Hindlimb muscle (tissue), 1 donor: ENCODE measurements at places on chromosomes 5 and 9. TPM values are rescaled to one million over a fixed set of nuclear protein-coding genes. Genes with fewer than 3 reads are reported as not detected.
A peak's percentile ranks its signal among the peaks of the same experiment; 100 is the strongest.

DNA sequence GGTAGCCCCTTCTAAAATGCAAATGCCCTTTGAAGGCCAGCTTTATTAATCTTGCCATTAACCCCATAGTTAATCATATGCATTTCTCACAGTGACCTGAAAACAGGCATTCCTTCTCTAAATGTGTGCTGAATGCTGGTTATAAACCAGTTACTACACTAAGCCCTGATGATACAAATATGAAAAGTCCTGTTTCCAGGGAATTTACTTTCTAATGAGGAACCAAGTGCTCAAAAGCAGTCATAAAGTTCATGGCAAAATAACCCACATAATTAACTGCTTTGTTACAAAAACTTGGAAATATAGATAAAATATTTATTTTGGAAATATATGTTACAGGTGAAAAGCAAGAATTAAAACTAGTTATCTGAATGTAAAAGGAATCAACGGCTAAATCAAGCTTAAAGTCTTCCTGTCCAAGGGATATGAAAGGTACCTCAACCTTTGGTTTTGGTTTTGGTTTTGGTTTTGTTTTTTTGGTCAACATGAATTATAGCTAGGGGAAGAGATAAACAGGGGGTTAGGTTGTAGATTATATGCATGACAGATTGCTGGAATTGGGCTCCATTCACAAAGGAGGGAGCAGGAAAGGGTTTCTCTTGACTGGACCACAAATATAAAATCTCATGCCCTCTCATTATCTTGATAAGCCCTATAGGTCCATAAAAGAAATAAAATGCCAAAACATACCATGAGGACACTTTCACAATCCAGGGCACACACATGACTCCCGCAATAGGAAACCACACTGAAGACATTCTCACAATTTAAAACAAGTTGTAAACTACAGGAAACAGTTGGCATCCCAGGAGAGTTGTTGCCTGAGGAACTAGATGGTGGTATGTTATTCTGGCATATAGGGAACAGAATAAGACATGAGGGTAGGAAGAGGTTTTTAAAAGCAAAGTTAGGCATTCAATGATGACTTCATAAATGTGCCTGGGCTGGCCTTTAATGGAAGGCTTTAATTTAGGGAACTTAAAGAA, 46.7 kb upstream of the MACIR start:
- no peak for DNase-seq

GRCh38 chr5:180380856-180381255, 27.7 kb upstream of the GFPT2 start:
- peak; percentile 55 for DNase-seq

DNA sequence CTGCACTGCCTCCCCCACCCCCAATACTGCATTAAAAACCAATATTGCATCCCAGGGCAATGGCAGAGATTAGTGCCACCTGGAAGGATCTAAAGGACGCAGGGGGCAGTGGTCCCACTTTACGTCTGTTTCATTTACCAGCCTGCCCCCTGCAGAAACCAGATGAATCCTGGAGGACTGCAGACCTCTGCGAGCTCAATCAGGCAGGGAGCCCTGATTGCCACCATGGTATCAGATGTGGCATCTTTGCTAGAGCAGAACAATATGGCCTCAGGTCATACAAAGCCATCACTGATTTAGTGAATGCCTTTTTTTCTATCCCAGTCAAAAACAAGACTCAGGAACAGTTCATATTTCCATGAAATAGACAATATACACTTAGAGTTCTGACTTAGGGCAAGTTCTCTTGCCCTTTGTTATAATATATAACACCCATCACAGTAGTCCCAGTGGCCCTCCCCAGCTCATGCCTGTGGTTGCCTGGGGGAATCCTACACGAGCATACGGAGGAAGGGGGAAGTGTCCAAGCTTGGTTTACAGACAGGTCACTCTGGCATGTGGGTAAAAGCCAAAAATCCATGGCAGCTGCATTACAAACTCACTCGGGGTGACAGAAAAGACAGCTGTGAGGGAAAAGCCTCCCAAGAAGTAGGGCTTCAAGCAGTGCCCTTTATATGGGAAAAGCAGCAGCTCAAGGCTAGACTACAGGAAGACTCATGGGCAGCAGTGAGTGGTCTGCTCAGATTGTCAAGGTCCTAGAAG, 85.1 kb downstream of the MED27 start:
- no peak for DNase-seq

DNA sequence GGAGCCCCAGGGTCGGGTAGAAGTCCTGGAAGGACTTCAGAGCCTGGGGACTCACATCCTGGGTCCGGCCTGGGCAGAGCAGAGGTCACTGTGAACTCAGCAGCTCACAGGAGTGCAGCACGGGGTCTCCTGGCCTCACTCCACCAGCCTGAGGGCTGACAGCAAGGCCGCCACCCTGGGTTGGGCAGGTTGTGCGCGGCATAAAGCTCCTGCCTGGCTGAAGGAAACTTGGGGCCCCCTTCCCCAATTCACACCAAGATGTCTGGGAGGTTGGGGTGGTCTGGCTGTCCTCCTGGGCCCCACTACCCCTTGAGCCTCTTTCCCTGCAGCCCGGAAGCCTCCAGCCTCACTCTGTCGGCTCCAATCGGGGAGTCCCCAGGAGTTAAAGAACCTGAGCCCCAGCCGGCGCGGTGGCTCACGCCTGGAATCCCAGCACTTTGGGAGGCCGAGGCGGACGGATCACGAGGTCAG, 2.1 kb downstream of the LCN15 start:
- no peak for DNase-seq

- no peak for DNase-seq
Observed at GRCh38 chr5:149702934-149703646, 27.0 kb upstream of the PPARGC1B start.

GRCh38 chr9:4550777-4551484, 60.7 kb downstream of the SLC1A1 start:
- peak; percentile 24 for DNase-seq

DNA sequence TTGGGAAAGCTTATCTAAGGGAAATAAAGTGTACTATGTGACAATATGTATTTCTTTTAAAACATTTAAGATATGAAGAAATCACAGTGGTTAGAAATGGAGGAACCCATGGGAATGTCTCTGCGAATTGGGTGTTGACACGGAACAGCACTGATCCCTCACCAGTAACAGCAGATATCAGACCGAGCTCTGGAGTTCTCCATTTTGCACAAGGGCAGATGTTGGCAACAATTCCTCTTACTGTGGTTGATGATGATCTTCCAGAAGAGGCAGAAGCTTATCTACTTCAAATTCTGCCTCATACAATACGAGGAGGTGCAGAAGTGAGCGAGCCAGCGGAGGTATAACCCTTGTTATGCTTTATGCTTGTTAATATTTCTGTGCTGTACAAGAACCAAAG, 69.9 kb downstream of the ADGRV1 start:
- no peak for DNase-seq

DNA sequence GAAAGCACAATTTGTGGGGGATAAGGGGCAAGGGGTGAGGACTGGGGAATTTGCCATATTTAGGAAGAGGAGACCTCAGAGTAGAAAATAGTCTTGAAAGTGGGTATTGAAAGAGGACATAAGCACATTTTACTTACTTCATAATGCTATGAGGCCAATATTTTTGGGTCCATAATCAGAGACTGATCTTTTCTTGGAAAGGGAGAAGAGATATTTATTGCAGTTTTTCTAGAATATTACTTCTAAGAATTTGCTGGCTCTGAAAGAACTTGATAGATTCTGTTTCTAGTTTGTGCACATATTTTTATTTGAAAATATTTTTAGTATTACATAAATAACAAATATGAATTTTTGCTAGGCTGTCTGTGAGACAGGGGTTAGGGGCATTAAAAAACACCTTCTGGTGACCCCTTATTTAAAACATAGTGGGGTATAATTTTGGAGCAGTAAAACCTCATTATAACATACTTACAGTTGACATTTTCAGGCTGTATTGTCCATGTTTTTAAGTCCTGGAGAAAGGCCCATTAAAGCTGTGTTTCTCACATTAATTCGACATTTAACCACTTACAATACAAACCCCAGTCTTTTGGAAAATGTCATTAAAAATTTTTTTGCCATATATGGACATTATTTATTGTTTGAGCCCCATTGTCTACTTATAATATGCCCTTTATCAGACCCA, 118.9 kb upstream of the NFIB start:
- DNase-seq = no peak

GRCh38 chr5:112758676-112759075, 21.0 kb downstream of the APC start:
- no peak for DNase-seq

- DNase-seq = no peak
Observed at GRCh38 chr9:7570107-7570720, 229.4 kb downstream of the DMAC1 start.

- DNase-seq = no peak
Observed at GRCh38 chr9:131803758-131804411, 64.0 kb upstream of the RAPGEF1 start.

- DNase-seq = no peak
Observed at GRCh38 chr9:26723486-26723885, 169.1 kb downstream of the CAAP1 start.

- DNase-seq = no peak
Observed at GRCh38 chr5:88688156-88688983, 194.6 kb downstream of the MEF2C start.

DNA sequence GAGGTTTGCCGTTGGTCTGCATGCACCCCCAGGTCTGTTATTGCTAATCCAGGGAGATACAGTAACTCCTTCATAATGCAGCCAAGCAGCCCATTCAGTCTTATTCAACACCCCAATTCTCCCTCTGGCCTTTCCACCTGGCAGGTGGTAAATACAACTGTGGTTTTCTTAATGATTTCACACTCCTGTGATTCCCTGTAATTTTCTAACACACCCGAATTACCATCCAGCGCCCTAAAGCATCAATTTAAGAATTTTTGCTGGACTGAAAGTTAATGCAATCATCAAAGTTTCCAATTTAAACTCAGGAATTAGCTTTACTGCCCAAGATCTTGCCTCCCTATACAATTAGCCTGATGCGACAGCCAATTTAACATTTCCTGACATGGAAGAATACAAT, 62.5 kb downstream of the GNAQ start:
- DNase-seq = no peak

DNA sequence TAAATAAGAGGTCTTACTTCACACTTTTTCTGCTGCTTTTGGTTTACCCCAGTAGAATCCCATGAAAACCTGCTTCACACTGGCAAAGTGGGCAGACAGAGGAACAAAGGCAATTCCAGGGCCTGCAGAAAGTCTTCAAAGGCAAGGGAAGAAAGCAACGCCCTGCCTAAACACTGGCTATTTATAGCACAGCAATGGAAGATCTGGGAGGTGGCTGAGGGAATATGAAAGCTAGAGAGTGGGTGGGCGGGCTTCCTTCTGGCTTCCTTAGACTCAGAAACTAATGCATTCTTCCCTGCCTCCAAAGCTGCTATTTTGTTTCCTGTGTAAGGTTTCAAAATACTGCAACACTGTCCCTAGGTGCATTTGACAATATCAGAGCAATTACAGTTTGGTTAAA, 46.8 kb downstream of the ELAVL2 start:
- peak; percentile 21 for DNase-seq

DNA sequence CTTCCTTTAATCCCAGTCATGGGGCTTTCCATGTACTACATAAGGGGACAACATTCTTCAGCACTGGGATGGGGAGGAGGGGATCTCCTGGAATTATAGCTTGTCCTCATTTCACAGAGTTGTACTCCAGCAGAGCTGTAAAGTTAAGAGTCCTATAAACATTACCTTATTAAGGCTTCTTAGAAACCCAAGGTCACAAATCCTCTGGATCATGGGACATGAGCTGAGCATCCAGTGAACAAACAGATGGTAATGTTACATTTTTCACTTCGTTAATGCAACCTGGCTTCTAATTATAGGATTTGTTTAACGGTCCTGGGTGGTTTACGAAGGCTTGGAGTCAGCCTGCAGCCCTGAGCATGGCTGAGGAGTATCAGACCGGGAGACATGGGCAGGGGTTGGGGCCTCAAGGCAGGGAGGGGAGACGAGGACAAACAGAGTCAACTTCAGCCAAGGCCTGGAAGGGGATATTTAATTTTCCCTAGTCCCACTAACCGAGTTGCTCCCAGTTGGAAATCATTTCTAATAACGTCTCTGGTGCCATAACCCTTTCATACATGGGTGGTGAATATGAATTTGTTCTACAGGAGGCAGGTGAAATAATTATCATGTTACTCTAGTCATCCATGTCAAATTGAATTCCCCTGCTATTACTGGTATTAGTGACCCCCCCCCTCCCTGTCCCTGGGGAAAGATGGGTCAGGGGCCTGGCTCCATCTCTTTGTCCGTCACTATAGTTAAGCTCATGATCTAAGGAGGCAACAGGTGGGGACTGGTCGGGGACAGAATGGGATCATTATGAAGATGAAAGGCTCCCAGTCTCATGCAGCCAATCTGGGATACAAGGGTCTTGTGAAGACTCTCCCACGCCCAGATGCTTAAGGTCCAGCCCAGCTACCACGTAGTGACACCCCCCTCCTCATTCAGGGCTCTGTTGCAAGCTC, 10.7 kb upstream of the IL17B start:
- DNase-seq = no peak

DNA sequence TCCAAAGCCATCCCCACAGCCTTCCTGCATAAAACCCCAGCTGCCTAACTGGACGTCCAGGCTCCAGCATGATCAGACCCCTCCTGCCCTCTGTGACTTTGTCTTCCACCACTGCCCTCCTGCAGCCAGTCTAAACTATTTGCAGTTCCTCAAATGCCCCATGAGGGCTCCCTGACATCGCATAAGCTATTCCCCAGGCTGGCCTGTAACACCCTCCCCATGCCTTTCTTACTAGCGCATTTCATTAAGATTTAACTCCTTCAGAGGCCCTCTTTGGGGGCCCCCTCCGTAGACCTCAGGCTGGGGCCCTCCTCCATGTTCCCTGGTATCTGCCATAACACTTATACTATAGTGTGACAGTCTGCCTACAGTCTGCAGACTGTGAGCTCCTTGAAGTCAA, 15.5 kb upstream of the SMIM23 start:
- DNase-seq = no peak

GRCh38 chr5:28164568-28164967, 1126.2 kb upstream of the CDH9 start:
- DNase-seq = no peak

DNA sequence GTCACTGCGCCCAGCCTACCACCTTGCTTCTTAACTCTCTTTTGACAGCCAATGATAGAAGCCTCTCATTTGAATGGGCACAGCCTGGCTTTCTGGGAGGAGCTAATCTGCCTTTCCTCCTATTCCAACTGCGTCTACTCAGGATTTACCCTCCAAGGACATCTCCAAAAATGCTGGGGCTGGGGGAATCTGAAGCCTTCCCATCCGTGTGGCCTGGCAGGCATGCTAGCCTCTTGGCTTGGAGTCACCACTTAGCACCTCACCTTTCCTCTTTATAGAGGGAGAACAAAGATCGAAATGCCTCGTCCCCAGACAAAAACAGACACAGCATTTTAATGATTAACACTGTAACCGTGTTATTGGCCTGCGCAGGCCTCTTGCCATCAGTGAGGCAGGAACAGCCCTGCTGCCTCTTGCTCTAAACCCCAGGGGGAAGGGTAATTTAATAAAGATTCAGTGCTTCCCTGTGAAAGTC, 108.2 kb upstream of the KLF4 start:
- DNase-seq = no peak

GRCh38 chr5:15515229-15515628, 15.2 kb downstream of the FBXL7 start:
- DNase-seq = no peak

GRCh38 chr5:128053291-128053954, 30.1 kb upstream of the SLC12A2 start:
- no peak for DNase-seq

RETREG1 gene
- polyA plus RNA-seq = 61.0 TPM

SH3PXD2B gene
- 31.8 TPM for polyA plus RNA-seq

APBA1 gene
- polyA plus RNA-seq = 6.0 TPM

THG1L gene
- polyA plus RNA-seq = 25.7 TPM

LCN15 gene
- 0.62 TPM for polyA plus RNA-seq

PCDHA11 gene
- polyA plus RNA-seq = 0.30 TPM
